ENCODE measurements at places on chromosomes 7 and 10. TPM values are rescaled to one million over a fixed set of nuclear protein-coding genes. Genes with fewer than 3 reads are reported as not detected.

DNA sequence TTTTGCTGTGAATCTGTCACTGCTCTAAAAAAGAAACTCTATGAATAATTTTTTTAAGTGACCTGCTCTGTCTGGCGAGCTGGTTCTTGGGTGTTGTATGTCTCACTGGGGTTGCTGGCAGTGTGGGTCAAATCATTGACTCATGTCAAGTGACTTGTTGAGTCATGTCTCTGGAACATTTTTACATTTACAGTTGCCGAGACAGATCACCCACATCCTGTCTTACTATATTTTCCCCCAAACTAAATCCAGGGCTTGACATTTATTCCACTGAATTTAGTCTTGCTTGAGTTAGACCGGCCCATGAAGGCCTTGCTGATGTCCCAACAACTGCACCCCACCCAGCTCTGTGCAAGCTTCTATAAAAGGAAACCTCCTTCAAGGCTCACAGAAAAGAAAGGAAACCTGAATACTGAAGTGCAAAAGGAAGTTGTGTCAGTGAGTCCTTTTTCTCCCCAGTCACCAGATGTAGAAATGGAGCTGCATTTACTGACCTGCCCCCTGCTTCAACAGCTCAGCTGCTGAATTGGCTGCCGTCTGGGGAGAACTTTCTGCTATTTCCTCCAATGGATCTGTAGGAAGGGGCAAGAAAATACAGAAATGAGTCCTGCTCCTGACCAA is 290.3 kb downstream of the TNS3 start:
- H3K27me3 ChIP-seq: no peaks in the 10 kb centered on the region
- peak overlapping the region; percentile 7 for H3K27ac ChIP-seq
- no peak overlapping the region for H3K4me3 ChIP-seq

- no peak for DNase-seq
- H3K36me3 ChIP-seq: no peaks in the 10 kb centered on the region
- H3K27ac ChIP-seq: no peak overlapping the region
- H3K27me3 ChIP-seq: no peaks in the 10 kb centered on the region
Measured at GRCh38 chr10:22005763-22006162, 2.2 kb upstream of the DNAJC1 start.

DNA sequence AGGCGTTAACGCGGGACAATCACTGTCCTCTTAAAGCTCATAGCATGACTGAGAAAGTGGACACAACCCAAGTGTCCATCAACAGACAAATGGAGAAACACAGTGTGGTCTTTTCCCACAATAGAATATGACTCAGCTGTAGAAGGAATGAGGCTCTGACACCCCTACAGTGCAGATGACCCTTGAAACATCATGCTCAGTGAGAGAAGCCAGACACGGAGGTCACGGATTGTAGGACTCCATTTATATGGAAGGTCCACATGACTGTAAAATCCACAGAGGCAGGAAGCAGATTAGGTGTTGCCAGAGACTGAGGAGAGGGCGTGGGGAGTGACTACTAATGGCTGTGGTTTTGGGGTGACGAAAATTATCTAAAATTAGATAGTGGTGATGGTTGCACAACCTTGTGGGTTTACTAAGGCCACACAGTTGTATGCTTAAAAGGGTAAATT is 6.1 kb upstream of the NCAPG2 start:
- no peaks in the 10 kb centered on the region for H3K36me3 ChIP-seq
- H3K27me3 ChIP-seq: no peaks in the 10 kb centered on the region
- no peak for DNase-seq
- H3K4me1 ChIP-seq: peaks cover 4% of the 10 kb centered on the region

- H3K4me1 ChIP-seq: no peaks in the 10 kb centered on the region
- no peaks in the 10 kb centered on the region for H3K27me3 ChIP-seq
- no peak for DNase-seq
- no peak overlapping the region for H3K4me3 ChIP-seq
Measured at GRCh38 chr10:131418681-131419080, 107.2 kb upstream of the TCERG1L start.

GRCh38 chr10:72375173-72375572 is 20.5 kb upstream of the DNAJB12 start:
- H3K36me3 ChIP-seq: peaks cover 24% of the 10 kb centered on the region
- no peak overlapping the region for H3K4me3 ChIP-seq
- no peaks in the 10 kb centered on the region for H3K4me1 ChIP-seq
- no peaks in the 10 kb centered on the region for H3K27me3 ChIP-seq

GRCh38 chr10:96863922-96864543 is 31.9 kb downstream of the LCOR start:
- H3K4me3 ChIP-seq: no peak overlapping the region
- no peak for DNase-seq
- H3K27me3 ChIP-seq: no peaks in the 10 kb centered on the region
- H3K27ac ChIP-seq: no peak overlapping the region
- H3K36me3 ChIP-seq: peaks cover 14% of the 10 kb centered on the region

DNA sequence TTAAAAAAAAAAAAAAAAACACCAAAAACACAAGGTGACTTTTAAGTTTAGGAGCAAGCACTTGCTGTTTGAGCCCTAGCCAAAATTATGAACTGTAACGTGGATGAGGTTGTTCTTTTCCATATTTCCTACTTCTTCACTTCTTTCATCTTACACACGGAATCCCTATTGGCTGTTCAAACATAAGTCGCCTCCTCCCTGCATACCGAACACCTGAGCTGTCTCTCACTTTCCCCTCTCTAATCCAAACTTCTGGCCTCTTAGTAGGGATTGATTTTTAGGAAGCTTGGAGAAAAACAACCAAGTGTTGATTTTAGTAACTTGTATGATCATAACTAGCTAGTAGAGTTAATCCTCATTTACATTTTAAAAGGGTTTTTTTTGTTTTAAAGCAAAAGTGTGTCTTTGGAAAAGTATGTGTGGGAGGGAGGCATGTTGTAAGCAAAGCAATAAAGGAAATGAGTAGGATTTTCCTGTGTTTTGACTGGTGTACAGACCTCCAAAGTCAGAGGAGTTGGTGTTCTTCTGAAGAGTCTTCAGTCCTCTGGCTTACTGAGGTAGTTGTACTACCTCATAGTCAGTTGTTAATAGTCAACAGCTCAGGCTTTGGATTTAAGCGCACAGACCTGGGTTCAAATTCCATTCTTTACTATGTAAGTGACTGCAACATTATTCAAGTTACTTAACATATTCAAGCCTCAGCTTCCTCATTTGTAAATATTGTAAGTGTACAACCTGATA is 39.3 kb downstream of the RABGEF1 start:
- H3K4me1 ChIP-seq: peaks cover 6% of the 10 kb centered on the region
- no peaks in the 10 kb centered on the region for H3K27me3 ChIP-seq
- no peak overlapping the region for H3K27ac ChIP-seq
- H3K4me3 ChIP-seq: no peak overlapping the region

GRCh38 chr7:104848138-104848990 is 165.6 kb upstream of the KMT2E start:
- no peaks in the 10 kb centered on the region for H3K36me3 ChIP-seq
- H3K27me3 ChIP-seq: no peaks in the 10 kb centered on the region

GRCh38 chr10:59082249-59082648 is 94.2 kb upstream of the PHYHIPL start:
- no peak overlapping the region for H3K27ac ChIP-seq
- no peak for DNase-seq
- no peaks in the 10 kb centered on the region for H3K4me1 ChIP-seq
- no peak overlapping the region for H3K4me3 ChIP-seq
- no peaks in the 10 kb centered on the region for H3K36me3 ChIP-seq
- no peaks in the 10 kb centered on the region for H3K27me3 ChIP-seq

DNA sequence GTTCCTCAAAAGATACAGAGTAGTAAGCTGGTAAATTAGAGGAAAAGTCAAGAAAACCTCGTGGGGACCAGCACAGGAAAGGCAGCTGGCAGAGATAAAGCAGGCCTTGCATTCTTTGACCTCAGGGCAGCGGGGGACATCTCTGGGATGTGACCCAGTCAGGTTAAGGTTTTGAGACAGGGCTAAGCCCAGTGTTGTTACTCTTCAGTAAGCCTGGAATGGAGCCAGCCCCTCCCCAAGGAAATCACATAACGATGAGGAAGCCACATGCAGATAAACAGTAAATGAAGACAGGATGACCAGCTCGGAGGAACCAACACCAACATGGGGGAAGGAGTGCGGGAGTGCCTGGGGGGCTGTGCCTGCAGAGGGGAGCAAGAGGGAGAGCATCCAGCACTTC is 99.6 kb downstream of the JAZF1 start:
- no peaks in the 10 kb centered on the region for H3K27me3 ChIP-seq
- no peaks in the 10 kb centered on the region for H3K36me3 ChIP-seq
- H3K4me1 ChIP-seq: peaks cover 38% of the 10 kb centered on the region
- no peak for DNase-seq
- H3K27ac ChIP-seq: no peak overlapping the region

- no peaks in the 10 kb centered on the region for H3K4me1 ChIP-seq
- no peaks in the 10 kb centered on the region for H3K27me3 ChIP-seq
- no peak overlapping the region for H3K27ac ChIP-seq
- no peak for DNase-seq
- no peaks in the 10 kb centered on the region for H3K36me3 ChIP-seq
Measured at GRCh38 chr7:89357121-89357520, 561.6 kb upstream of the TEX47 start.

- no peak for DNase-seq
- no peak overlapping the region for H3K4me3 ChIP-seq
- no peak overlapping the region for H3K27ac ChIP-seq
- no peaks in the 10 kb centered on the region for H3K4me1 ChIP-seq
Measured at GRCh38 chr7:158312789-158313188, 274.8 kb downstream of the PTPRN2 start.

- H3K27me3 ChIP-seq: no peaks in the 10 kb centered on the region
- H3K4me3 ChIP-seq: peak overlapping the region; percentile 12
- DNase-seq: peak; percentile 69
- H3K4me1 ChIP-seq: peaks cover 69% of the 10 kb centered on the region
Measured at GRCh38 chr10:11180228-11180627, 162.6 kb downstream of the CELF2 start.

- H3K4me3 ChIP-seq: no peak overlapping the region
- H3K27me3 ChIP-seq: no peaks in the 10 kb centered on the region
- no peak for DNase-seq
- no peak overlapping the region for H3K27ac ChIP-seq
Measured at GRCh38 chr7:36652431-36652830, 71.9 kb downstream of the AOAH start.

DNA sequence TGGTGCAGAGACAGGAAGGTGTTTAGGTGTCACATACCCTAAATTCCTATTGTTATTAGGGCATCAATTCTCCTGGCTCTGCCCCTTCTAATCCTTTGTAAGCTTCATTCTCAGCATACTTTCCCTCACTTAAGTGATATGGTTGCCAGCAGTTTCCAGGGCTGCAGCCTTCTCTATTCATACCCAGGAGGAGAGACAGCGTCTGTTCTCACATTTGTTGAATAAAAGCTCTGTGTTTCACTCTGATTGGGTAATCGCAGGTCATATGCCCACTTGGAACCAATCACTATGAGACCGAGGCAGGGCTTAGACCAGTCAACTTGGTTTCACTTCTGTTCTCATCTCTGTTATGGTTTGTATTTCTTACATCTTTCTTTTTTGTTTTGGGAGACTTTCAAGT is 109.6 kb upstream of the MTPN start:
- H3K27me3 ChIP-seq: no peaks in the 10 kb centered on the region
- H3K27ac ChIP-seq: no peak overlapping the region
- H3K4me3 ChIP-seq: peak overlapping the region; percentile 53
- H3K4me1 ChIP-seq: no peaks in the 10 kb centered on the region
- no peak for DNase-seq
- no peaks in the 10 kb centered on the region for H3K36me3 ChIP-seq

- no peak overlapping the region for H3K27ac ChIP-seq
- peaks cover 14% of the 10 kb centered on the region for H3K27me3 ChIP-seq
- DNase-seq: no peak
- no peaks in the 10 kb centered on the region for H3K4me1 ChIP-seq
Measured at GRCh38 chr10:52778511-52779392, 6.2 kb upstream of the MBL2 start.

- peak; percentile 68 for DNase-seq
- no peaks in the 10 kb centered on the region for H3K36me3 ChIP-seq
- no peaks in the 10 kb centered on the region for H3K27me3 ChIP-seq
- peak overlapping the region; percentile 28 for H3K27ac ChIP-seq
- H3K4me1 ChIP-seq: peaks cover 43% of the 10 kb centered on the region
Measured at GRCh38 chr7:117014673-117015133, 61.4 kb downstream of the ST7 start.

DNA sequence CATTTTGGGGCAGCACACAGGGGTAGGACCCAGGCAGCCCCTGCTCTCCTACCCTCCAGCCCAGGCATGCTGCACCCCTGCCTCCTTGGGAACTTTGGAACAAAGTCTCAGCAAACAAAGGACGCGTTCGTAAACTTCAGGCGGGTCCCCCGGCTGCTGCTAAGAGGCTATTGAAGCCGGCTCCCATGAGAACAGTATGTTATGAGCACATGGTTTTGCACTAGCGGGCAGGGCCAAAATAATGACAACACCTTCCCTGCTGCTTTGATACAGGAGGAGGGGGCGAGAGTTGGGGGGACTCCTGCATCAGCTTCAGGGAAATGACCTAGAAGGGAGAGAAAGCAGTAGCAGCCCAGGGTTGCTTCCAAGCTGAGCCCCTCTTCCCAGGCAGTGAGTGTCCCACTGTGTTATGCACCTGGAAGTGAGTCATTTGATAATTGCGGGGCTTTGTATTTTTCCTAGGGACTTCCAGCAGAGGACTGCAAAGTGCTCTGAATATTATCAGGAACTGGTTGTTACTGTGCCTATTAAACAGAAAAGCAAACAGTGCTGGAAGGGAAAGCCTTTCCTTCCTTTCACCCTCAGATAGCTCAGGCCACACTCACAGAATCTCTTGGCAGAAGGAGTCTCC is 6.9 kb downstream of the ITPRIP start:
- H3K27ac ChIP-seq: peak overlapping the region; percentile 99
- H3K4me3 ChIP-seq: peak overlapping the region; percentile 25
- no peaks in the 10 kb centered on the region for H3K27me3 ChIP-seq
- H3K4me1 ChIP-seq: peaks cover 100% of the 10 kb centered on the region
- H3K36me3 ChIP-seq: no peaks in the 10 kb centered on the region

DNA sequence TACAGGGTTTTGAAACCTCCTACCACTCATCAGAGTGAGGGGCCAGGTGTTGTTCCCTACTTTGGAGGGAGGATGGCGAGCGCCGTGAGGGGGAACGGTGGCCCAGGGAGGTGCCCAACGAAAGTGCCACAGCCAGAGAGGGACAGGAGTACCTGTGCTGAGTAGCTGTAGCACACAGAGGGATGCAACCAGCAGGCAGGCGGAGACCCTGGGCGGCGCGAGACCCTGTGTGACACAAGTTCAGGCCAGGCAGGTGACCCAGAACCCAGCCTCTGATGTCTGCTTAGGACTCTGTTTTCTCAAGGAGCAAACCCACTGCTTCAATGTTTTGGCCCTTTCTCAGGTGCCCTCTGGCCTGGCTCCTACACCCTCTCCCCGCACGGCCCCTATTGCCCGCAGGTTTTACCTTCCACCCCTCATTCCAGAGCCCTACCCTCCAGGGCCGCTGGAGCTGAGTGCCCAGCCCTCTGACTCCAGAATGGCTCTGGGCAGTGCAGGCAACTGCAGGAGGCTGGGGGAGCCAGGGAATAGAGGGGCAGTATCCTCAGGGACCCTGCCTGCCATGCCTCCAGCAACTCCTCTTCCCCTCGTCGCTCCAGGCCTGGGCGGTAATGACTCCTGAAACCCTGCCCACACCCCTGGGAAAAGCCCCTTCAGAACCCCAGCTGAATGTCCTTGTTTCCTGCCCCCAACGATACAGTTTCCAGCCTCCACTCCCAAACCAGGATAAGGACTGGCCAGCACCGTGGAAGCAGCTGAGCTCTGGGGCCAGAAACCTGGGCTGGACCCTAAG is 164.1 kb upstream of the RHEB start:
- H3K4me3 ChIP-seq: no peak overlapping the region
- peaks cover 31% of the 10 kb centered on the region for H3K4me1 ChIP-seq
- H3K27ac ChIP-seq: no peak overlapping the region

ALOX5 gene
- 222 TPM for total RNA-seq

ACSL5 gene
- 81.1 TPM for total RNA-seq

AFAP1L2 gene
- 5.3 TPM for total RNA-seq

SEMA3E gene
- total RNA-seq: 8.8 TPM

MYPN gene
- total RNA-seq: not detected

ITIH5 gene
- total RNA-seq: 14.8 TPM

KCNIP2 gene
- total RNA-seq: 3.7 TPM

DKK1 gene
- total RNA-seq: 2.5 TPM

HOXA10 gene
- total RNA-seq: 0.38 TPM

All from lower lobe of right lung (tissue), 2 donors.